Nucleus accumbens (tissue), 56 donors: ENCODE measurements at places on chromosomes 7 and 10.

GRCh38 chr7:44438816-44439215 is 51.6 kb downstream of the NUDCD3 start:
- no peak for DNase-seq

DNA sequence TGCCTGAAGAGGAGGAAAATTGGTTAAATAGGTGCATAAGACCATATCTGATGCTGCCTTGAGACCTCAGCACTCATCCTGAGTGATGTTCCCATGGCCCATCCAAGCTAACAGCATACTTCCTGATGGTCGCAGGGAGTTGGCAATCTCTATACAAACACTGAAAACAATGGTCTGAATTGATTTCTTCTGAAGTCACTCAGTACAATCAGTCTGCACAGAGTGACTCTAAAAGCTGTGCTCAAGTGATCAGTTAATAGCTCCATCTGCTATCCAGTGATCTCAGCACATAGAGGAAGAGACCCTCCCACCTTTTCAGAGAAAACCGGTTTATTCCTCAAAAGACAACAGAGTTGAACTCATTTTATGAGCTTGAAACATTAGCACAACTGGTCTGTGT is 3.9 kb downstream of the PPP1R17 start:
- no peak for DNase-seq

GRCh38 chr10:10831085-10831484 is 186.6 kb upstream of the CELF2 start:
- DNase-seq: no peak

DNA sequence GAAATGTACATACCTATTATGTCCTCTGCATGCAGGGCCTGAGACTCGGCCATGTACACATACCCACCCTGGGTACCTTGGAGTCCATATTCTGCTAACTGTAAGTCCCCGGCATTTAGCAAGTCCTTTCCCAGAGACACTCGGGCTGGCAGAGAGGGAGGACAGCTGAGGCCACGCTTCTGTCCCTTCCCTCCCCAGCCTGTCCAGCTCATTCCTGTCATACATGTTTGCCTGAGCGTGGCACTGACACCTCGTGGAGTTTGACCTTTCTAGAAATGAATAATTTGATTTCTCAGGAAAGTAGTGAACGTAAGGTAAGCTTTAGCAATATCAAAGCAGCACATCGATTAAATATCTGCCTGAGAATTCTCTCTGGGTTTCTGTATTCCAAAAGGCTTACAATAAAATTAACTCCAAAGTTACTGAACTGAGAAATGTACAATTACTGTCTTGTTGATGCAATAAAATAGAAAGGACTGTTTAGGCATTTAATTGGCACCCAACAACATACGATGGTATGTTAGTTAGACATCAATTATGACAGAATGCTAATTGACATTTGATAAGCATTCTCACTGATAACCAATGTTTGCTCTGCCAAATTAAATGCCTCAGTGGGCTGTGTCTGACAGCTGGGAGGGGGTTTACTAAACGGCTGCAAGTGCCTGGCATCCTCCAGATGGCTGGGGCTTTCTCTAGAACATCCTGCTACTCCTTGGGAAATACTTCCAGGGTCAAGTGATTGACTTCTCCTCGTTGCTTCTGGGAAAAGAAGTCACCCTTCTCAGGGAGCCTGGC is 221.2 kb downstream of the CCSER2 start:
- DNase-seq: no peak

DNA sequence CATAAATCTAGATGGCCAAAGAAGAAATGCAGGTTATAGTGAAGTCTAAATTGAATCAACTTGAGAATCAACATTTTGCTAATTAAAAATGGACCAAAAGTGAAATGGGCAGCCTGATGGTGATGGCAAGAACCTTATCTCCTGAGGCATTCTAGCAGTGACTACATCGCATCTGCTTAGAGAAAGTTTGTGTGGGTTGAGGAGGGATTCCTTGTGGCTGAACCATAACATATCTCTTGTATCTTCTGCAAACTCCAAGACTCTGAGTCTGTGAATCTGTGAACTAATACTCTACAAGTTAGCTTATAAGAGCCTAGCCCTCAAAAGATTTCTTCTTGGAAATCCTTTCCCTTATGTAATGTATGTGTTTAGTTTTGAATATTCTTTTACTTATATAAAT is 85.6 kb downstream of the PRKG1 start:
- DNase-seq: no peak

DNA sequence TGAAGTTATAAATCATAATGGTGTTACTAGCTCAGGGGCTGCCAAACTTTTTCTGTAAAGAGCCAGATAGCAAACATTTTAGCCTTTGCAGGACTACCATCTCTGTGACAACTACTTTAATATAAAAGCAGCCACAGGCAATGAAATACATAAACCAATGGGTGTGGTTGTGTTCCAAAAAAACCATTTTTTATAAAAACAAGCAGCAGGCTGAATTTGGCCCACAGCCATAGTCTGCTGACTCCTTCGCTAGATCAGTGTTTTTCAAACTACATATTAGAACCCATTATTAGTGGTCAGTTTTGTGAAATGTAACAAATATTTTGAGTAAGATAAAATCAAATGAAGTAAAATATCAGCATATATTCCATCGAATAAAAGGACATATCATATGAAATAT is 13.6 kb downstream of the GNG11 start:
- DNase-seq: no peak

- no peak for DNase-seq
Observed at GRCh38 chr7:134485203-134485602, 26.3 kb upstream of the AKR1B1 start.

DNA sequence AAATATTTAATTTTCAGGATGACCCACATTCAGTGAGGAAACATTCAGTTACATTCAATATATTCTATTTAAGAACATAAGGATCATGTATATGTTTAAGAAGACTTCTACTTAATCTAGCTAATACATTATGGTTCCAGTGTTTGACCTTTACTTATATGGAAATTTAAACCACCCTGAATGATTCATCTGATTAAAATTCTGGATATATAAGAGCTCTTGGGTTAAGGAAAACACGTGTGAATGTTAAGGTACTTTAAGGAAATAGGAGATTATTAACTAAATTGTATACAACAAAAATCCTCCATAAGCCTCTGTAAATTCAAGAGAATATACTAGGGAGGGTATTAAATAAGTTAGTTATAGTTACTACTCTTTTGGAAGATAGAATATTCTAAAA is 40.9 kb downstream of the HDAC9 start:
- DNase-seq: no peak

DNA sequence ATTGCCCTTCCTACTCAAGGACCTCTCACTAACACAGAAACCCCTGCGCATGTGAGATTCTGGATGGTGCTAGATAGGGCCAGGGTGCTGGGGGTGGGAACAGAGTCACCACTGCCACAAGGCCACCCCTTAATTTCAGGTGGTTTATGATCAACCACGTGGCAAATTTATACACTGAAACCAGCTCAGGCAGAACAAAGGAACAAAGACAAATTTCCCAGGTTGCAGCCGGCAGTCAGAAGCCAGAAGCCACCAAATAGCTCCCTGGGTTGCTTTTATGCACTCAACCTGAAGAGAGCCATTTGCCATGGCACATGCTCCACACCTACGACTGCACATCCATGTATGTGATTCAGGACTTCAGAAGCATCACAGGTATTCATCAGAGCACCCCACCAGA is 2.5 kb downstream of the VOPP1 start:
- DNase-seq: no peak

DNA sequence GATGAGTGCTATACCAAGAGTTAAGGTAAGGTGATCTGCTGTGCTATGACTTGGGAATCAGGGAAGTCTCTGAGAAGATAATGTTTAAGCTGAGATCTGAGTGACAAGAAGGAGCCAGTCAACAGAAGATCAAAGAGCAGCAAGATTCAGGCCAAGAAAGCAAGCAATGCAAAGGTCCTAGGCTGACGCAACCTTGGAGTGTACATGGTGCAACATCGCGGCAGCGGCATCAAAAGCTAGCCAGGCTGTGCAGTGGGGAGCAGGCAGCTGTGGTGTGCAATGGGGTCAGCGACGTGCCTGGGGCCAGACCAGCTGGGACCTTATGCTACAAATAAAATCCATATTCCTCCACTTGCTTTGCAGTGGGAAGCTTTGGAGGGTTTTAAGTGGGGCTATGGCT is 324.1 kb downstream of the LRMDA start:
- no peak for DNase-seq

- no peak for DNase-seq
Observed at GRCh38 chr7:2017914-2018568, 214.7 kb downstream of the MAD1L1 start.

DNA sequence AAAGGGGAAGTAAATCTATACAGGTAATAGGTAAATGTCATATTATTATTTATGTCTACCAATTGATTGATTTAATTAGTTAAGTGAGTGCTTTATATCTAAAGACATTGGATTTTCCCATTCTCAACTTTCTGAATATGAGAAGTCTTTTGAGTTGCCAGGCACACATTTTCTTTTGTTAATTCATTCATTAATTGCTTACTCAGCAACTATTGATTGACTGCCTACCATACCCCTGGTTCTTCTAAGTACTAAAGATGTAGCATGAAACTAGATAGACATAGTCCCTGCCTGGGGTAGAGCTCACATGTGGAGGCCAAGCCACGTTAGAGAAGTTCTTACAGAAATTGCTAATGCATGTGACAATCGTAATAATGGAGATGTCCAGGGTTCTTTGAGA is 253.1 kb upstream of the LYZL1 start:
- DNase-seq: no peak

GRCh38 chr10:70964245-70964644 is 75.9 kb upstream of the PCBD1 start:
- no peak for DNase-seq

DNA sequence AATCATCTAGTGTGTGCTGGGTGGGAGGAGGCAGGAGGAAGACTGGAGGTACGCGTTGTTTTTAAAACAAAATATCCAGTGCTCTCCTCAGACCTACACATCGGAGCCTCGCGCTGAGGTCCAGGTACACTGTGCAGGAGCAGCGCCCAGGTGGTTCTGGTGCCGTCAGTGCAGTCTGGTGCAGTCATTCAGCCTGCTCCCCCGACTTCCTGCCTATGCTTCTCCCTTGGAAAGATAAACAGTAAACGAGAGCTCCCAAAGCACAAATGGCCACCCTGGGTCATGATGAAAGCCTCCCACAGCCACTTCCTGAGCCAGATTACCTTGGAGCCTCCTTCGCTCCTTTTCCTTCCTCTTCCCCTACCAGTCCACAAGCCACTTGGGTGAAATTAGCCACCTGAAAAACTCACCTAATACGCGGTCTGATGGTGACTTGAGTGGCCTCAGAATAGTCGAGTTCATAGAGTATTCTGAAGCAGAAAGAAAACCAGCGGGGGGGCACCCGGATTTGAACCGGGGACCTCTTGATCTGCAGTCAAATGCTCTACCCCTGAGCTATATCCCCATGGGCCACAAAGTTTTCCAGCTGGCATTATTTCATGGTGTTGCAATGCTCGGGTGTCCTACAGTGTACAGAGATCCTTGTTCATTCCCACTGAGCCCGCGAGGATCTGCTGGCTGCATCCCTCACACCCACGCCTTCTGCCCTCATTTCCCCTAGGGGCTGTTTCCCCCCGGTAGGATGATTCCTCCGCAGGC is 82.5 kb downstream of the ZNF467 start:
- DNase-seq: no peak
